ENCODE measurements at places on chromosomes 7 and 10.

DNA sequence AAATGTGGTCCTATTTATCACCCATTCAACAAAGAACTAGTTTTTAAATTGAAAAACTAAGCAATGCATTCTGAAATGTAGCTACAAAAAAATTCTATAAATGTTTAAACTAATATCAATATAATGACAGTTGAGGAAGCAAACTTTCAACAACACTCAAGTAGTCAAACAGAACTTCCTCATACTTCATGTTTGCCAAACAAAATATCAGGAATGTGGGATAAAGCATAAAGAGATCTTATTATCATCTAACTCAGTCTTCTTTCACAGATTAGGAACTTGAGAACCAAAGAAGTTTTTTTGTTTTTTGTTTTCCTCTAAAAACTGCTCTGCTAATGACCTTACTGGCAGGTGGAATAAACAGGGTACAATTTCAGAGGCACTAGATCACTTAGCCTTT lies 116.2 kb downstream of the JAZF1 start:
- no peak for DNase-seq

DNA sequence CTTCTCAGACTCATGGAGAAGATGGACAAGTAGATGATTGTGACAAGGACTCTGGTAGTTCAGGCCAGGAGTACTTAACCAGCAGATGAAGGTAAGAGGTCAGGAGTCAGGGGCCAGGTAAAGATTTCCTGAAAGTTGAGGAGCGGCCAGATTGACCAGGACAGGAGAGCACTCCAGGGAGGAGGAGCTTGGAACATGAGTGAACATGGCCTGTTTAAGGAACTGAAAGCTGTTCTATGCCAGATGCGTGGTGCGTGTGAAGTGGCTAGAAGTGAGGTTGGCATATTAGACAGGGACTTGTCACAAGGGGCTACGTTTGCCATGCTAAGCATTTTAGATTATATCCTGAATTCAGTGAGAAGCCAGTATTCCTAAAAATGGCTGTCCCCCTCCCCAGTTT lies 157.2 kb downstream of the WNT2 start:
- DNase-seq, result no peak

- DNase-seq, result no peak
These were observed 252.2 kb upstream of the YAE1 start for GRCh38 chr7:39313974-39314373.

DNA sequence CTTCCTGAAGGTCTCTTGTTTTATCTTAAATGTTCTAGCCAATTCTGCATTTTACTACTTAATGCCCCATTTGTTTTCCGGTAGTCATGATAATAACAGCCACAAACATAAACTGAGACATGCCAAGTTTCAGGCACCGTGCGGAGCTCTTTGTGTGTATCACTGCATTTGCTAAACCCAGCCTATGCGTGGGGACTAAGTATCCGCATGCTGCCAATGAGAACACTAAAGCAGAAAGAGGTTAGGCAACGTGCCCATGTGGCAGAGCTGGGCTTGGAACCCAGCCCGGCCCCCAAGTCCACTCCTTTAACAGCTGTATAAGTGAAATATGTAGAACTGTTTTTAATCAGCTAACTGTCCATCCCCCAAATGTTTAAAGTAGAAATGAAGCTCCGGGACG lies 54.1 kb downstream of the SLIT1 start:
- no peak for DNase-seq

GRCh38 chr10:78578929-78579328 lies 489.8 kb upstream of the ZMIZ1 start:
- DNase-seq, result no peak

- DNase-seq, result no peak
These were observed 126.0 kb downstream of the PARD3 start for GRCh38 chr10:34689053-34689452.

- no peak for DNase-seq
These were observed 101.5 kb downstream of the FOXL3 start for GRCh38 chr7:391411-391951.

DNA sequence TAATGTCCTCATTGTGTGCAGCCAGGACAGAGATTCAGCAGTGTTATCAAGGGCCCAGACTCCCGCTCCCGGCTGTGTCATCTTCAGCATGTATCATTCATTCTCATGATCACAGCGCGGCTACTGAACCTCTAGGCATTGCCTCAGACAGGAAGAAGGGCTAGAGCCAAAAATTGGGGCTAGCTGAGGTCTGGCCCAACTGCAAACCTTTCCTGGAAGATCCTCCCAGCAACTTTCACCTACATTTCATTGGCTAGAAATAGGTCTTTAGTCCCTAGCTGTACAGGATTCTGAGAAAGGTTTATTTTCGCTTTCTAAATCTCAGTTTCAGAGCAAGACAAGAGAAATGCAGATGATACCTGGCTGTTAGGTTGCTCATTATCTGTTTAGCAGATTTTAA lies 81.9 kb downstream of the CREM start:
- DNase-seq, result no peak

DNA sequence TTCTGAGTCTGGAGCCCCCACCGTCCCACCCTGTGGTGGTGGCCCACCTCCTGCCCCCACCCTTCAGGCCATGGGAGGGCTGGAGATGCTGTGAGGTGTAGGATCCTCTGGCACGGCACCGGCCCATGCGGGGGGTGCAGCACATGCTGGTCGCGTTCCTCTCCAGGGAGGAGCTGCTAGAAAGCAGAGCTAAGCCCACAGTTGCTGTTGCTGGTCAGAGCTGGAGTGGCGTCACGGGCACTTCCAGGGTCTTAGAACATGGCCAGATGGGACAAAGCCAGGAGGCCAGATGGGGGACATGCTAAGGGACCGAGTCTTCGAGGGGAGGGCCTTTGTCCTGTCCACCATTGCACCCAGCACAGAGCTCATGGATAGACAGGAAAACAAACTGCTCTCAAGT lies 21.6 kb downstream of the AGAP3 start:
- DNase-seq, result no peak

- no peak for DNase-seq
These were observed 536.1 kb upstream of the AUTS2 start for GRCh38 chr7:69062020-69062765.

Data from NCI-H226 (cell line).